ENCODE measurements at places on chromosomes 16 and 17.

- DNase-seq: no peak
Observed at GRCh38 chr16:22789281-22789945, 24.5 kb upstream of the HS3ST2 start.

DNA sequence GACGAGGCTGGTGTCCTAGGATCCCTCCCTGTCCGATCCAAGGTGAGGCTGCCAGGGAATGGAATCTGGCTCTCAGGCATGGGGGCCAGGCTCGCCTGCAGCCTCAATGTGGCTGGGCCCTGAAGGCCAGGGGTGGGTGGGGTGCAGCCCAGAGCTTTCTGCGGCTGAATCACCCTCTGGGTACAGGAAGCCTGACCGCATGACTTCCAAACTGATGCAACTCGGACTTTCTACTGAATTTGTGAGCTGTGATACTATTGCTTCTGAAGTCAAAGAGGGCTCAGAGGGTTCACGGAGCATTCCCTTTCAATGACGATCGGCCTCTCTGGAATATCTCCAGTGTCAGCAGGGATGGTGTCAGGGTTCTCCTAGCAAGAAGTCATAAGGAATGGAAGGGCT is 123.7 kb downstream of the METRNL start:
- no peak for DNase-seq

GRCh38 chr16:25093208-25094061 is 18.1 kb upstream of the LCMT1 start:
- no peak for DNase-seq

DNA sequence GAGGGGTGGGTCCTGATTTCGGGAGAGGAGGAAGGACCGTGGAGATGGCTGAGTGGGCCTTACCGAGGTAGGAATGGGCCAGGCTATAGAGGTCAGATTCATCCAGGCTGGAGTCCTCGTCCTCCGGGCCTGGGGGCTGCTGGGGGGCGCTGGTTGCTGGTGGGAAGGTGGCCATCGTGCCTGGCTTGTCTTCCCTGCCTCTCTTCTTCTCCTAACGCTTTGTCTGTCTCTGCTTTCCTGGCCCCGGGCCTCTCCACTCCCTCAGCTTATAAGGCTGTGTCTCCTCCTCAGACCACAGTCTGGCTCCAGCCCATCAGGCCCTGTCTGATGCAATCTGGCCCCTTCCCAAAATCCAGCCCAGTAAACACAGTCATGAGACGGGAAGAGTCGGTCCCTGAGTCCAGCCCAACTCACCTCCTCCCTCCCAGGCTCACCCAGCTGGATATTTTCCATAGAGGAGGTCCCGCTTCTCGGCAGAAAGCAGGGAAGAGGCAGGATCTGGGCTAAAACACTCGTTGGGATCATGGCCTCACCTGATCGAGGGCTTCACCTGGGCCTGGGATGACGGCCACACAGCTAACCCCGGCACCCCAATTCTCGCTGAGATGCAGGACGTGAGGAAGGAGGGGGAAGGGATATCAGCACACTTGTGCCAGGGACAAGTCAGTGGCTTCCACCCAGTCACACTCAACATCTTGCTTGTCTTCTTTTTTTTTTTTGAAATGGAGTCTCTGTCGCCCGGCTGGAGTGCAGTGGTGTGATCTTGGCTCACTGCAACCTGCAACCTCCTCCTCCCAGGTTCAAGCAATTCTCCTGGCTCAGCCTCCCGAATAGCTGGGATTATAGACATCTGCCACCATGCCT is at the start of gene NUPR1:
Gene NUPR1, minus strand, starts transcription at position 242 of the 864 bp plus-strand sequence. Its CDS starts 67 bp downstream, at position 175.
- DNase-seq: no peak

- DNase-seq: no peak
Observed at GRCh38 chr17:3009411-3009920, 53.9 kb downstream of the OR1D5 start.

DNA sequence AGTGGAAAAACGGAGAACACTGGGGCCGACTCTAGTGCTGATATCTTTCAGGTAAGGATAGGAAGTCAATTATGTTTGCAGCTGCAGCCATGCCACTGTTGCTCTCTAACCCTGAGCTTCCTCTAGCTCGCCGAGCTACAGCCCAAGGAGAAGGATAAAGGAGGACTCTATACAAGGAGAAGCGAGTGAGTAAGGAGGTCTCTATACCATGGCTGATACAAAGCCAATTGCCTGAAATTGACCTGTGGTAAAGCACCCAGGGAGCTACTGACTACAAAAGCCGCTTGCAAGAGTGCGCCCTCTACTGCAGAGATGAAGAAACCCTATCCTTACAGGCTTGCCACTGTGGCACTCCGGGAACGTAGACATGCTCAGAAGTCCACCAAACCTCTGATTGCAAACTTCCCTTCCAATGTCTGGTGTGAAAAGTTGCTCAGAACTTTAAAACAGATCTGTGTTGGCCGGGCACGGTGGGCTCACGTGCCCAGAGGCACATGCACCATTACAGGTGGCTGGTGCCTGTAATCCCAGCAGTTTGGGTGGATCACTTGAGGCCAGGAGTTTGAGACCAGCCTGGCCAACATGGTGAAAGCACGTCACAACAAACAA is 10.8 kb upstream of the SLC46A1 start:
- DNase-seq: peak; percentile 15

DNA sequence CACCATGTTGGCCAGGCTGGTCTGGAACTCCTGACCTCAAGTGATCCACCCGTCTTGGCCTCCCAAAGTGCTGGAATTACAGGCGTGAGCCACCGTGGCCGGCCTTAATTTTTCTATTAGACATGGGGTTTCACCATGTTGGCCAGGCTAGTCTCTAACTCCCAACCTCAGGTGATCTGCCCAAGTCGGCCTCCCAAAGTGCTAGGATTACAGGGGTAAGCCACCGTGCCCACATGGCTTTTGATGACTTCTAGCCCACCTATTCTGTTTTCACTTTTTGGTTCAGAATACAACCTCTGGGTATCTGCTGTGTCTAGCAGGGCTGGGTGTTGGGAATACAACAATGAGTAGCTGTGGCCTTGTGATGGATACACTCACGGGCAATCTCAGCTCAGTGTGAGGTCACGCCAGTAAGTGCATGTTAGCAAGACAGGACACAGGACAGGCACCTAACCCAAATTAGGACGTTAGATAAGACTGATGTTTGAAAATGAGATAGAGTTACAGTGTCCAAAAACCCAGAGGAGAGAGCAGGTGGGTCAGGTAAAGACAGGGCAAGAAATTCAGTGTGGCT is 14.1 kb upstream of the YWHAE start:
- no peak for DNase-seq

GRCh38 chr17:70771804-70772386 is 602.6 kb downstream of the KCNJ2 start:
- no peak for DNase-seq

- DNase-seq: no peak
Observed at GRCh38 chr17:30218799-30219198, 16.7 kb downstream of the SLC6A4 start.

GRCh38 chr17:30832438-30833124 is 815 bp downstream of the ATAD5 start:
- DNase-seq: no peak

DNA sequence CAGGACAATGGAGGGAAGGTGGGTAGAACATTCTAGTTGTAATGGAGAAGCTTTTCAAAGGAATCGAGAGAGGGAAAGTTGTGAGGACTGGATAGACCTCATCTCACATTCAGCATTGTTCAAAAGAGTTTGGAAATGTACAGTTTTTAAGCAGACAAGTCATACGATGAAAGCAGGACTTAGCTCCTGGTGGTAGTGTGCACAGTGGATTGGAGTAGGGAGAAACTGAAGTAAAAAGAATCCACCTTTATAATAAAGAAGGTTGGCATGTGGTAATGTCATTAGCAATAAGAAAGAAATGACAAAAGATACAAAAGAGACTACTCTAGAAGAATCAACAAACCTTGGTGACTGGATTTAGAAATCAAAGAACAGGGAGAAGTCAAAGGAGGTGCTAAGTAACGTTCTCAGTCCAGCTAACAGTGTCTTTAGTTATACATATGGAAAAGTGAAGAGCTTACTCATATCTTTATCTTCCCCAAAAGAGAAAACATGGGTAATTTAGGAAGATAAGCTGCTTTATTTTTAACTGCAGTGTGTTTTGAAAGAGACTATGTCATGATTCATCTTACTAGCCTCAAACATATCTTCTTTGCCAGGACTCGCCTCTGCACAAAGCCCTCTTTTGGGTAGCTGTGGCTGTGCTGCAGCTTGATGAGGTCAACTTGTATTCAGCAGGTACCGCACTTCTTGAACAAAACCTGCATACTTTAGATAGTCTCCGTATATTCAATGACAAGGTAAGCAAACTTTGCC is 18.7 kb upstream of the EVI2A start:
- DNase-seq: no peak

DNA sequence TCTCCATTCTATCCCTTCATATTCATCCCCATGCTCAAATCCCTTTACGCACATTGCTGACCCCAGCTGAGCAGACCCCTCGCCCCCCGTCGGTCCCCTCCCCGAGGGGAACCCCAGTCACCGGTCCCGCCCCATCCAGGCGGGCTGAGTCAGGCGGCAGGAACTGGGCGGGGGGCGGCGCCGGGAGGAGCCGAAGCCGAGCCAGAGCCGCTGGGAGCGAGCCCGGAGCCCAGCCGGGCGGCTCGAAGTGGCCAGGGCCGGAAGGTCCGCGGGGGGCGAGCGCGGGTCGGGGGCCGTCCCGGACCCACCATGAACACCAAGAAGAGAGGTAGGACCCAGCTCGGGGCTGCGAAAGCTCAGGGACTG is 8.6 kb downstream of the RIPOR1 start:
- no peak for DNase-seq

- no peak for DNase-seq
Observed at GRCh38 chr17:40074871-40075200, 12.1 kb downstream of the THRA start.

DNA sequence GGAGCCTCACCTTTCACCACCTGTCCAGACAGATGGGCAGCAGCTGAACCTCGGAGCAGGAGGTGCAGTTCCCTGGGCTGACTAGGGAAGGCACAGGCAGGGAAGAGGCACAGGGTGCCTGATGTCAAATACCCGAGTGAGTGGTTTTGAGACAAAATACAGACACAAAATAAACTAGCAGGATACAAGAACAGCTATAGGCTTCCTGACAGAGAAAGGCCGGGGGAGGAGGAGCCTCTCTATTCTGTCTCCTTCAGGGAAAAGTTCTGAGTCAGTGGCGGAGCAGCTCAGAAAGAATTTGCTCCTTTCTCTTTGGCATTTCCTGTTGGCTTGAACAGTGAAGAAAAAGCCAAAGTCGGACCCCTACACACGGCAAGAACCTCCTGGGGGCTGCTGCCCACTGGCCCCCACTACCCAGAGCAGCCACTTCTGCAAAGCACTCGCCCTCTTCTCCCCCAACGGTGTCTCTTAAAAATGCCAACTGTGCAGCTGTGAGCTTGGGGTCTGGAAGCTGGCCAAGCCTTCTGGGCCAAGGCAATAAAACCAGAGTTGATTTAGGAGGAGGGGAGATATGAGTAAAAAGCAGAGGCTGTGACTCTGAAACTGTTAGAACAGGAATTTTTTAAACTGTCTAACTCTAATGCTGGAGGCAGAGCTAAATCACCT is 14.4 kb upstream of the FAAP100 start:
- DNase-seq: no peak

- no peak for DNase-seq
Observed at GRCh38 chr17:34434052-34434451, 71.0 kb upstream of the CCL1 start.

DNA sequence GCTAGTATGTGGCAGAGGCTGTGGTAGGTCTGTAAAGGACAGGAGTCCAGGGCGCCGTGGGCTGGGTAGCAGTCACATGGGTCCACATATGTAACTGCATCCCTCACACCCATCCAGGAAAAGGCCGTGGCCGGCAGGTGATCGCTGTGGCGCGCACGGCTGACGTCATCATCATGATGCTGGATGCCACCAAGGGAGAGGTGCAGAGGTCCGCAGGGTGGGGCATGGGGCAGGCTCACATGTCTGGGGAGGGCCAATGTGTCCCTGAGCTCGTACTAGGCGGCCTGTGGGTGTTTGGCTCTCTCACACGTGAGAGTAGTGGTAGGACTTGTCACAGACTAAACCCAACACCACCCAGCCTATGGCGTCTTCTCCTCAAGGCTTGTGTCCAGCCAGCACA is 9.0 kb upstream of the MYO15A start:
- DNase-seq: no peak

DNA sequence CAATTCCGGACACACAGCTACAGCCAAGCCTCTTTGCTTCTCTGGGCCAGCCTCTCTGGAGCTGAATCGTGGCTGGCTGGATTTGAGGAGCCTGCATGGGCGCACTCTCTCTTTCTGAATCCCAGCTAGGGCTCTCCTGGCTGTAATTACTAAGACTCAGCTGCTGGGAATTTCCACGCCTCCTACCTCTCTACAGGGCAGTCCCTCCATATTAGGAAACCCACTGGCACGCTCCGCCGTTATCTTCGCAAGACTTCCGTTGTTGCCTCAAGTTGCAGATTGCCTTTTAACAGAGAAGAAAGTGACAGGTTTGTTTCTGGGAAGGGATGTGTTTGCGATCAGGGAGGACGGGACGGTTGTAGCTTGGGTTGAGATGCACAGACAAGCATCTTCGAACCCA is 188.4 kb upstream of the NLRP1 start:
- no peak for DNase-seq

GRCh38 chr17:62866471-62866870 is 58.4 kb upstream of the MARCHF10 start:
- no peak for DNase-seq

DNA sequence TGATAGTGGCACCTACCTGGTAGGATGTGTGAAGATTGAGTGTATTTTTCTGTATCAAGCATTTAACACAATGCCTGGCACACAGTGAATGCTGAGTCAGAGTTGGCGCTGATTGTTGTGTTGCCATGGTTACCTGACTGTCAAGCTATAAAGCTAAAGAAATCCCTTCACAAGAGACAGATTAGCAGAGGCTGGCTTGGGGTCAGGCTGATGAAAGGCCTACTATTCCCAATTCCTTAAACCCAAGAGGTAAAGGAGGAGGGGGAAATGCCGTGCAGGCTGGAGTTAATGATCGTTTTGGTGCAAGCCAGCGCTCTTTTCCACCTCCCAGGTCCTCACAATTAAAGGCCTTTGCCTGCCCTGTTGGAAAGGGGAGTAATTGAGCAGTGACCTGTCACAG is 5.9 kb downstream of the CLEC19A start:
- DNase-seq: no peak

DNA sequence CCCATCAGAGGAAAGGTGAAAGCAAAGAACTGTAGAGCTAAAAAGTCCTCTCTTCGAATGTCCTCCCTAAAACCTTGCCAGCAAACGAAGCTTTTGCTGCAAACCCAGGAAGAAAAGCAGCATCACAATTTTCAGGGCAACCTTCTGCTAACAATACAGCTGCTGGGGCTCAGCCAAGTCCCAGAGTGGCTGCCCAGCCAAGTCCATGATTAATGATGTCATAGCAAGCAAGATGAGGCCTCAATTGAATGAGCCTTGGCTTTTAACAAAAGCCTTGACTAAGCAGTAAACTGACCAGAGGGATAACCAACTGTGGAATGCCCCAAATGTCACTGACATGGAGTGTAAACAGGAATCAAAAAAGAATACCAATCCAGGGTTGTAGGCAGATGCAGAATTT is 342.7 kb downstream of the PMP22 start:
- DNase-seq: no peak

Measured in activated T-helper 1 cell treated with anti-CD3 and anti-CD28 coated beads, Interleukin-2, amount 50 U/mL, for 16 hours (primary cell).